ENCODE measurements at places on chromosomes 6 and 20.
A peak's percentile ranks its signal among the peaks of the same experiment; 100 is the strongest.

DNA sequence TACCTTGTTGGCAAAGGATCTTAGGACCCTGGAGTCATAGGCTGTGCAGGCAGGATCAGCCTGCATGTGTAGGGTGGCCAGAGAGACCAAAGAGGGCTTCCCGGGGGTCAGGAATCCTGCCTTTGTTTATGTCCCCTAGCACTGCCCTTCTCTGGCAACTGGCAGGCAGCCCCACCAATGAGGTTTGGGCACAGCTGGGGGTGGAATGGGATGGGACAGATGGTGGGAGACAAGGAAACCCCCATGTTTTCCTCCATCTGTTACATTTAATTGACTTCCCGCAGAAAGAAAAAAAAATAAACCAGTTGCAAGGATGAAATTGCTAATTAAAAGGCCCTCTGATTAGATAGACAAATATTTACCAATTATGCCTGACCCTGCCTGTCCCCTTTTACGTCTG is 27.6 kb downstream of the CD40 start:
- no peaks in the 10 kb centered on the region for H3K36me3 ChIP-seq
- peaks cover 86% of the 10 kb centered on the region for H3K27me3 ChIP-seq
- no peak for DNase-seq
- no peaks in the 10 kb centered on the region for H3K4me1 ChIP-seq
- H3K4me3 ChIP-seq, result no peak overlapping the region

- peak; percentile 90 for DNase-seq
- H3K4me1 ChIP-seq, result peaks cover 19% of the 10 kb centered on the region
- H3K27ac ChIP-seq, result no peak overlapping the region
- H3K27me3 ChIP-seq, result no peaks in the 10 kb centered on the region
- H3K36me3 ChIP-seq, result no peaks in the 10 kb centered on the region
These were observed 43.6 kb downstream of the FGD2 start for GRCh38 chr6:37048851-37049757.

DNA sequence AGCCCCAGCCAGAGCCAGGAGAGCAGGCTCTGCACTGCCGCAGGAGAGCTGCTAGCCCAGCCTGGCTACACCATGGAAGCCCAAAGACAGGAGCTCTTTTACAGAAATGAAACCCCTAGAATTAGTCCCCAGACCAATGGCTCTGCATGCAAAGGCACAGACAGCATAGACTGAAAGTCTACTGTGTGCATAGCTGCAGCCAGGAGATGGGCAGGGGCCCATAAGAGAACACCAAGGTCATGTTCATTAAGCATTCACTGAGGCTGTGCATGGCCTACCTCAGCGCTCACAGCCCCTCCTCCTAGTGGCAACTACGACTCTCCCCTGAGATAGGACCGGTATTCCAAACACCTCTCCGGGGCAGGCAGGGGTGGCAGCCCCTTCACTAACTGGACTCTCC is 34.9 kb downstream of the SNX5 start:
- H3K27me3 ChIP-seq, result no peaks in the 10 kb centered on the region
- H3K4me1 ChIP-seq, result peaks cover 53% of the 10 kb centered on the region
- H3K4me3 ChIP-seq, result no peak overlapping the region
- no peaks in the 10 kb centered on the region for H3K36me3 ChIP-seq

DNA sequence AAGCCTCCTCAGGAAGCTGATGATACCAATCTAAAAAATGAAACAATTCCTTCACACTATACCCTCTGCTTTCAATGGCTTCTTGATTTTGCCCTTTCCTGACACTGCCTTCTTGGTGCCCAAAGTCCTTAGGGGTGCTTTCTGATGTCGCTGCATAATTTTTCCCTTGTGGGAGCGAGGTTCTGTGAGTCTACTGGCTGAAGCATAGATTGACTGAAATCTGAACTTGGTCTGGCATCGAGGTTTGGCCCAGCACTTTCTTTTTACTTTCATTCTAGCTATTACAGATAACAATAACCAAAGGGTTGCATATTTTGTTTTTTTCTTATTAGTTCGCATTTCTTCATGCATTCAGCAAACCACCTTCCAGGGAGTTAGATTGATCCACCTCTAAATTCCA is 65.8 kb downstream of the E2F3 start:
- no peak overlapping the region for H3K27ac ChIP-seq
- H3K36me3 ChIP-seq, result peaks cover 10% of the 10 kb centered on the region
- H3K4me3 ChIP-seq, result no peak overlapping the region
- no peaks in the 10 kb centered on the region for H3K27me3 ChIP-seq
- no peak for DNase-seq

GRCh38 chr20:32819992-32820697 is 391 bp downstream of the MAPRE1 start:
- H3K4me1 ChIP-seq, result peaks cover 16% of the 10 kb centered on the region
- peak; percentile 62 for DNase-seq
- H3K27me3 ChIP-seq, result no peaks in the 10 kb centered on the region
- H3K4me3 ChIP-seq, result peak overlapping the region; percentile 99
- no peaks in the 10 kb centered on the region for H3K36me3 ChIP-seq
- peak overlapping the region; percentile 55 for H3K27ac ChIP-seq

DNA sequence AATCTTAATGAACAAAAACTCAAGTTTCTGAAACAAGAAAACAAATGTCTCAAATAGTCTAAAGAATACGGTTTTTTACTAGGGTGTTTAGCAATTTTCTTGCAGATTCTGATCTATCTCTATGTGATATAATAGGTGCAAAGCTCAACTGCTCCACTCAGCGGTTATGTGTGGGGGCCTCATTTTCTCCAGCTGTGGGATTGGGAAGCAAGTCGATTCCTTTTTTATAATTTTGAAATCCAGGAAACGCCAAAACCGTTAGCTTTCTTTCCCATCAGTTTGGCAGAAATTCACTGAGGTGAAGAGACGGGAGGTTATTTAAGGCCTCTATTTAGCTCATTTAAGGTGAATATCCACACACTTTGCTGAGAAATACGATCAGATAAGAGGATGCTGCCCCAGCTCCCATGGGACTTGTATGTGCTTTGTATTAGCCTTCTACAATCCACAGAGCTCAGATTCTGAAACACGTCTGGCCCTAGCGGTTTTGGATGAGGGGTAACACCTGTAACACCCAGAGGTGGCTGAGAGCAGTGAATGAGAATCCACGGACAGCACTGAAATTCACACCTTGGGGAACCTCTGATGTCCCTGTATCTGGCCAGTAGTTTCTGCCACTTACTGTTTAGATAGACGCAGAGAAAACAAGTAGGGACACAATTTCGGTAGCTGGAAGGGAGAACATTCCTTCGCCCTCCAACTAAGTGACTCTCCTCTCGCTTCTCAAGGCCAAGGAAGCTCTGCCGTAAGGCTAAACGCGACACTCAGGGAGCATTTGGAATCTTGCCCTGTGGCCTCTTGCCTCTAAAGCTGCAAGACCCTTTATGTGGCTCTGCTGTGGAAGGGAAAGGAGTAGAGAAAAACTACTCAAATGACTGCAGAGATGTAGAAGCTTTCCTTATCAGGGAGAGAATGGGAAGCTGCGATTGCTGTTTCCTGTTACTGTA is 6.5 kb upstream of the BCAS4 start:
- H3K36me3 ChIP-seq, result no peaks in the 10 kb centered on the region
- no peak for DNase-seq
- H3K27ac ChIP-seq, result no peak overlapping the region
- no peaks in the 10 kb centered on the region for H3K27me3 ChIP-seq

All from mesenchymal stem cell (in vitro differentiated cells and primary cell).